ENCODE measurements at places on chromosomes 5 and 9.

DNA sequence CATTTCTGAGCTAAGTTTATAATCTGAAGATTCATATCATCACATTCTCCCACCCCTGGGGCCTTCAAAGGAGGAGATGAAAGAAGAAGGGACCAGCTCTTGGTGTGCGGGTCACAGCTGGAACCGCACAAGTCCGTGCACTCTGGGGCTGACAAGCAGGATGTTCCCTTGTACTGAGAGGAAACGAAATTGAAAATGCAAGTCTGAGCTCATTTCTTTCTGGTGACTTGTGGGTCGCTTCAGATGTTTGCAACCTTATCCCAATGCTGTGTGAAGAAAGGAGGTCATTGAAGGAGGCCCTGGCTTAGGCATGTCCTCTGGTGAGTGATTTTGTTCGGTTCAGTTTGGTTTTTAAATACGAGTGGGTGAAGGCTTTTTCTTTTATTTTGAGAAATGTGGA, 59.6 kb downstream of the C9orf152 start:
- no peak for DNase-seq

DNA sequence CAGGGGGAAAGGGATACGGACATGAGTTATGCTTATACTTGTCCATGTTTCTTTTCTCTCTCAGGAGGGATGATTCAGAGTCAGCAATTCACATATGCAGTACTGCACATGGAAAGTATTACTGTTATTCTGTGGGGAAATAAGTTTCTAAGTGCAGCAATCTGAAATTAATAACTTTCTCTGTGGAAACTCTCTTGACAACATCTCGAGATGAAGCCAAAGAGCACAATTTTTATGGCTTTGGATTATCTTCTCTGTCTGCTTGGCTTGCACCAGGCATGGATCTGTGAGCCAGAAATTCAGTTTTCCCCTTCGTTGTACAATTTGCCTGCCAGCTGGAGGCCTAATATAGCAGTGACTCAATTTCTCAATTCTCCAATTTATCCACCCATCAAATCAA, 2.5 kb upstream of the NDFIP1 start:
- no peak for DNase-seq

DNA sequence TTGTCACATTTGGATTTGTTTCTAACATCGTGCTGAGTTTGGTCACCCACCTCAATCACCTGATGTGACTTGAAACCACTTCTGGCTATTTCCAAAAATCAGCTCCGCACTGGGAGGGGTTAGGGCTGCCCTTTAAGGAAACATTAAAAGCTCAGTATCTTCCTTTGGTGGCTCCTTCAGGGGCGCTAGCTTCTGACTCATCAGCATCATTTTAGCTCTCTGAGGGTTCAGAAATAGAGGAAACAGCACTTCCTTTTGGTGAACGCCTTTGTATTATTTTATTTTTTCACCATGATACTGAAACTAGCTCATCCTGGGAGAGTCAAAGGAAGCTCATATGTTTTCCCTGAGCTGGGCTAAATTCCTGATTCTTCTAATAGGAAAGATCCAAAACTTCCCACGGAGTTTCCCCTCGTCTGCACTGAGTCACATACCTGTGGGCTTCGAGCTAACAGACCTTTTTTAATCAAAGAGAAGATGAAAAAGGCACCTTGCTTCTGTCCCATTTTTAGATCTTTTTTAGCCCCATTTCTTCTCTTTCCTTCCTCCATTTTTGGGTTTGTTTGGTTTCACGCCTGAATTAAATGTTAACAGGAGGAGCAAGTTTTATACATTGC, 48.2 kb downstream of the ROPN1L start:
- DNase-seq, result no peak

- no peak for DNase-seq
Observed at GRCh38 chr5:93926831-93927620, 185.6 kb upstream of the POU5F2 start.

- no peak for DNase-seq
Observed at GRCh38 chr5:61534481-61535267, 202.6 kb downstream of the ZSWIM6 start.

DNA sequence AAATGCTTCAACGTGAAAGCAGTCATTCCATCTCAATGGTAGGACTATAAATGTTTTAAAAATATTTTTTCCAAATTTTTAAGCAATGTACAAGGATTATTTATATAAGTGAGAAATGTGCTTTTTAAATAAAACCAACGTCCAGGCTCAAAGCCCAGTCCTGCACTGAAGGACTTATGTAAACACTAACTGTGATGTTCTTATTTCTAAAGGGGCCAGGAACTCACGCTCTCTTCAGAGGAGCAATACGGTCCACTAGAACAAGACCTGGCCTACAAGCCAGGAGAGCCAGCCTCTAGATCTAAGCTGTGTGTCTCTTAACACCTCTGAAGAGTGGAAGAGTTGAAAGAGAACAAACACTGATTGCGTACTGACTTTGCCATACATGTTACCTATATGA, 12.1 kb downstream of the TTLL11 start:
- no peak for DNase-seq

GRCh38 chr9:124126648-124127646, 115.4 kb downstream of the LHX2 start:
- peak; percentile 25 for DNase-seq

DNA sequence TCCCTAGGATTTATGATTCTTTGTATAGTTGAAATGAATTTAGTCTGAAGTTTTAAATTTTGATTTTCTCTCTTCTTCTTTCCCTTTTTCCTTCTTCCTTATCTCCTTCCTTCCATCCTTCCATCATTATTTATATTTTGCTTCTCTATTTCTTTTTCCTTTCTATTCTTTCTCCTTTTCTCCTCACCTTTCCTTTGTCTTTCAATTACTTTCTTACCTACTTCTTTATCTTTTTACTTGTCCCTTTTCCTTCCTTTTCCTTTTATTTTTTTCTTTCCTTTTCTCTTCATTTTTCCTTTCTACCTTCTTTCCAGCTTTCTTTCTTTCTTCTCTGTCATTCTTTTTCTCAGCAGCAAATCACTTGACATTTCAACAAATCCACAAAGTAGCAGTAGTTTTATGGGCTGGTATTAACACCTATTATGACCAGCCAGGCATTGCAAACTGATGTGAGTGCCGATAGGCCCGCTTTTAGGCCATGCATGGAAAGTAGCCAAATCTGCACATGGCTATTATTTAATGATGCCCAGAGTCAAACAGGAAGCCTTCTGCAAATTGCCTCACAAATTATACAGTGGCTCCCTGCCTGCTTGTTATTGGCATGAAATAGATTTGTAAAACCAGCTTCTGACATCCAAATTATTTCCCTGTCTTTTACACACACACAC, 37.1 kb upstream of the NR3C1 start:
- no peak for DNase-seq

DNA sequence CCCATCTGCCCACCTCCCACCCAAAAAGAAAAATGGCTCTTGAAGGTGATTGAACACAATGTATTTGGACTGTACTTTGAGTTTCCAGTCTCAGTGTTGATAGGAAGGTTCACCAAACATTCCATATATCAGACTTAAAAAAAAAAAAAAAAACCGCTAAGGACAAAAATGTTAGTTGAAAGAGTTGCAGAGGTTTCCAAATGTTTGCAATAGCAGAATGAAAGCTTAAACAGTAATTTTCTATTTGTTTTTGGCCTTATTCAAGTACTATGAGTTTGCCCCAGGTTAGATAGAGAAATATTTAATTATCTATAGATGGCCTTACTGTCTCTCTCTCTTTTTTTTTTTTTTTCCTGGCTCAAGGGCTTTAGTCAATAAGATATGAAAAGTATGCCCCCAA, 6.1 kb downstream of the LRRTM2 start:
- no peak for DNase-seq
